H9 (cell line): ENCODE measurements at places on chromosomes 7 and 10. TPM values are rescaled to one million over a fixed set of nuclear protein-coding genes. Genes with fewer than 3 reads are reported as not detected.

- H3K27ac ChIP-seq = no peak overlapping the region
- H3K36me3 ChIP-seq = no peaks in the 10 kb centered on the region
- H3K4me3 ChIP-seq = no peak overlapping the region
These were observed 387.3 kb upstream of the MGMT start for GRCh38 chr10:129079705-129080104.

DNA sequence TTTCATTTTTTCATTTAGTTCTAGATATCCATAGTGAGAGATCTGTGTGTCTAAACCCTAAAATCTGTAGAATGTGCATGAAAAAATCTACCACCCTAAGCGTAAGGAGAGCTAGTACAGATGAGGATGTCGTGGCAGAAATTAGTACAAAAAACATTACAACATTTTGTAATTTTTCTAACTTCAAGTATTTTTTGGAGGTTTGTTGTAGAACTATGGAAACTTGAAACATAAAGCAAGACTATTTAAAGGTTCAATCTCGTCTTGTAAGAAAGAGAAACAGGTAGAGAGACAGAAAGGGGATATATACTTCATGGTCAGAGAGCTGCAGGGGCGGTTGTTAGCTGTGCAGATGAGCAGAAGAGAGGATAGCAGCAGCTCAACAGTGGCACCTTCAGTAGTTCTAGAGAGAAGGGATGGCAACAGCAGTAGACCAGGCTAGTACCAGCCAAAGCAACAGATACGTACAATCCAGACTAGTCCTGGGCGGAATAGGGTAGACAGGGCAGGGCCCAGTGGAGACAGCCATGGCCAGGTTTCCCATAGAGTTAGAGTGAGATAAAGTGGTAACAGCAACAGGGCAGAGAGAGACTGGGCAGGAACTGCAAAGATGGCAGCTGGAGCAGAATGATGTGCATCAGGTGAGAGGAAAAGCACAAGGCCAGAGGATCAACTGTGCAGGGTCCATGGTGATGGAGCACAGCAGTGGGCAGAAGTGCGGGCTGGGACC is 145.2 kb downstream of the FRMD4A start:
- DNase-seq = peak; percentile 93
- H3K36me3 ChIP-seq = no peaks in the 10 kb centered on the region
- H3K27me3 ChIP-seq = no peaks in the 10 kb centered on the region
- no peaks in the 10 kb centered on the region for H3K4me1 ChIP-seq

DNA sequence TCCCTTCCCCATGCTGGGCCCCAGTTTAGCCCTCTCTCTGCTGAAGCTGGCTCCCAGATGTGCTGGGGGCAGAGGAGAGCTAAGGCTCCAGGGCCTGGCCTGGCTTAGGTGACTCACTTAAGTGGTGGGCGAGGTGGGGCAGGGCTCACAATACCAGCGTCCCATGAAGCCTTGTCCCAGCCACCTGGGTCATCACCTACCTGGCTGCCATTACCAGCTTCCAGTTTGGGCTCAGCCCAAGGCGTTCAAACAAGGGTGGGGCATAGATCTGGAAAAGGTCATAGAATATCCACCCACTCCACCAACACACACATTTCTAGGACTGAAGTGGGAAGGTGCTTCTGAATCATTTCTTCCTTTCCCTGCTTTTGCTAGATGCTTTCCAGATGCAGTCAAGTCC is 8.3 kb downstream of the KAZALD1 start:
- H3K27ac ChIP-seq = no peak overlapping the region
- no peaks in the 10 kb centered on the region for H3K36me3 ChIP-seq
- no peaks in the 10 kb centered on the region; the same call in 1 of the 2 replicates for H3K4me1 ChIP-seq
- no peak for DNase-seq
- H3K4me3 ChIP-seq = 0 out of 3 replicates have a peak overlapping the region, but pooled peaks have one; percentile 14

DNA sequence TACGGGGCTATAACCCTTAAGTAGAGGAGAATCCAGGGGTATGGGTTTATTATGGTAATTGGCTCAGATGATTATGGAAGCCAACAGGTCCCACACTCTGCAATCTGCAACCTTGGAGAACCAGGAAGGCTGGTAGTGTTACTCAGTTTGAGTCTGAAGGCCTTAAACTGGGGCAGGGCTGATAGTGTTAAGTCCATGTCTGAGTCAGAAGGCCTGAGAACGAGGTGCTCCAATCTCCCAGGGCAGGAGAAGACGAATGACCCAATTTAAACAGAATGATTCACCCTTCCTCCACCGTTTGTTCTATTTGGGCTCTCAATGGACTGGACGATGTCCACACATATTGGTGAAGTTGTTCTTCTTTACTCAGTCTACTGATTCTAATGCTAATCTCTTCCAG is 244.5 kb upstream of the PTER start:
- H3K36me3 ChIP-seq = peaks cover 13% of the 10 kb centered on the region
- H3K4me1 ChIP-seq = peaks cover 6% of the 10 kb centered on the region; the same call in 1 of the 2 replicates
- no peak for DNase-seq

GRCh38 chr7:77587272-77587671 is 50.2 kb downstream of the PTPN12 start:
- peaks cover 55% of the 10 kb centered on the region for H3K36me3 ChIP-seq
- no peaks in the 10 kb centered on the region for H3K4me1 ChIP-seq
- no peak overlapping the region for H3K27ac ChIP-seq
- H3K4me3 ChIP-seq = no peak overlapping the region
- no peak for DNase-seq

GRCh38 chr10:17122726-17123661 is 6.6 kb downstream of the CUBN start:
- H3K27me3 ChIP-seq = no peaks in the 10 kb centered on the region
- no peak overlapping the region for H3K4me3 ChIP-seq
- H3K27ac ChIP-seq = no peak overlapping the region
- no peak for DNase-seq

GRCh38 chr7:126339813-126340212 is 912.9 kb downstream of the GRM8 start:
- H3K4me1 ChIP-seq = no peaks in the 10 kb centered on the region
- no peak for DNase-seq
- H3K27me3 ChIP-seq = no peaks in the 10 kb centered on the region
- H3K36me3 ChIP-seq = no peaks in the 10 kb centered on the region

GRCh38 chr10:119353421-119353820 is 146.1 kb downstream of the GRK5 start:
- H3K27me3 ChIP-seq = no peaks in the 10 kb centered on the region
- no peaks in the 10 kb centered on the region for H3K4me1 ChIP-seq
- H3K27ac ChIP-seq = no peak overlapping the region
- DNase-seq = no peak
- peaks cover 14% of the 10 kb centered on the region for H3K36me3 ChIP-seq

DNA sequence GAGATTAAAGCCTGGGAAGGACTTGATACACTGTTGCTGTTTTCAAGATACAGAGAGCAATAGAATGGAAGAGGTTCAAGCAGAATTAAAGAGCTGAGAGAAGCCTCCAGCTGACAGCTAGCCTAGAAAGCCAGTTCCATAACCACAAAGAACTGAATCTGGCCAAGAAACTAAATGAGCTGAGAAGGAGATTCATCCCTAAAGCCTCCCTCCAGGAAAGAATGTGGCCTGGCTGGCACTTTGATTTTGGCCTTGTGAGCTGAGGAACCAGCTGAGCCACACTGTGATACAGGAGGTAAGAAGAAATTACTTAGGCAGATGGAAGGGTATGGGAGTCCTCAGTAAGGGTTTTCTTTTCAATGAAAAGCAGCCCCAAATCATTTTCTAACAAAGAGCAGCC is 324.1 kb downstream of the PHF14 start:
- no peak overlapping the region for H3K27ac ChIP-seq
- no peaks in the 10 kb centered on the region for H3K27me3 ChIP-seq
- no peak overlapping the region for H3K4me3 ChIP-seq
- peaks cover 8% of the 10 kb centered on the region; the same call in 1 of the 2 replicates for H3K36me3 ChIP-seq

- H3K4me1 ChIP-seq = no peaks in the 10 kb centered on the region; the same call in 1 of the 2 replicates
- no peak overlapping the region for H3K27ac ChIP-seq
- no peaks in the 10 kb centered on the region for H3K36me3 ChIP-seq
- no peaks in the 10 kb centered on the region for H3K27me3 ChIP-seq
- H3K4me3 ChIP-seq = no peak overlapping the region
- peak; percentile 74 for DNase-seq
These were observed 98.6 kb upstream of the FGFR2 start for GRCh38 chr10:121696854-121697253.

- no peaks in the 10 kb centered on the region for H3K4me1 ChIP-seq
- DNase-seq = no peak
- H3K27me3 ChIP-seq = no peaks in the 10 kb centered on the region
- H3K4me3 ChIP-seq = no peak overlapping the region
These were observed 11.9 kb upstream of the PTPN12 start for GRCh38 chr7:77525231-77525630.

DNA sequence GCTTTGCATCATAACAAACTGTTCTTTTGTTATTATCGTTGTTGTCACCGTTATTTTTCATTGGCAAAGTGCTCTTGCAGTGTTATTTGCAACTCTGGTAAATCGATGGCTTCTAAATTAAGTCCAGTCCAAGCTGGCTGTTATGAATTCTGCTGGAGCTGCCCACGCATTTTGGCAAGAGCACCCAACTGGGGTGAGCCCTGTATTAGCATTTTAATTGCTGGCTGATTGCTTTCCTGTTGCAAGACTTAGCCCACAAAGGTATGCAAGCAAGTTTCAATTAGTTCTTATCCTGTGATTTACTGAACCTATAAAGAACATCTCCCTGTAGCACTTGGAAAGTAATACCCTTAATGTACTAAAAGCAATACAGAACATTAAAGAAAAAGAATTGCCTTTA is 226.8 kb downstream of the ACTR3B start:
- peaks cover 6% of the 10 kb centered on the region for H3K36me3 ChIP-seq
- H3K4me1 ChIP-seq = peaks cover 16% of the 10 kb centered on the region; the same call in 1 of the 2 replicates
- H3K27me3 ChIP-seq = no peaks in the 10 kb centered on the region

GRCh38 chr7:24939416-24939815 is 40.6 kb downstream of the OSBPL3 start:
- no peaks in the 10 kb centered on the region for H3K27me3 ChIP-seq
- DNase-seq = no peak
- H3K36me3 ChIP-seq = peaks cover 2% of the 10 kb centered on the region; the same call in 2 of the 3 replicates
- no peak overlapping the region for H3K27ac ChIP-seq

DNA sequence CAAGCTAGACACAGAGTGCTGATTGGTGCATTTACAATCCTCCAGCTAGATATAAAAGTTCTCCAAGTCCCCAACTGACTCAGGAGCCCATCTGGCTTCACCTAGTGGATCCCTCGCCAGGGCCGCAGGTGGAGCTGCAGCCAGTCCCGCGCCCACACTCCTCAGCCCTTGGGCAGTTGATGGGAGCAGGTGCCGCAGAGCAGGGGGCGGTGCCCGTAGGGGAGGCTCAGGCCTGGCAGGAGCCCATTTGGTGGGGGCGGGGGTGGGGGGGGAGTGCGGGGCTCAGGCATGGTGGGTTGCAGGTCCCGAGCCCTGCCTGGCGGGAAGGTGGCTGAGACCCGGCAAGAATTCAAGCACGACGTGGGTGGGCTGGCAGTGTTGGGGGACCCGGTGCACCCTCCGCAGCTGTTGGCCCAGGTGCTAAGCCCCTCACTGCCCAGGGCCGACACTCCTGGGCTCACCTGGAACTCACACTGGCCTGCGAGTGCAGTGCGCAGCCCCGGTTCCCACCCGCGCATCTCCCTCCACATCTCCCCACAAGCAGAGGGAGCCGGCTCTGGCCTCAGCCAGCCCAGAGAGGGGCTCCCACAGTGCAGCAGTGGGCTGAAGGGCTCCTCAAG is 101.7 kb downstream of the ZNF438 start:
- no peak overlapping the region for H3K4me3 ChIP-seq
- no peaks in the 10 kb centered on the region for H3K27me3 ChIP-seq
- peaks cover 18% of the 10 kb centered on the region for H3K36me3 ChIP-seq
- no peak for DNase-seq
- no peaks in the 10 kb centered on the region for H3K4me1 ChIP-seq

- H3K36me3 ChIP-seq = 0 out of 2 replicates have a peak, but pooled peaks cover 5% of the 10 kb centered on the region
- H3K4me1 ChIP-seq = no peaks in the 10 kb centered on the region
- no peak for DNase-seq
- H3K27ac ChIP-seq = no peak overlapping the region
- no peak overlapping the region for H3K4me3 ChIP-seq
These were observed 25.4 kb upstream of the ST8SIA6 start for GRCh38 chr10:17479822-17480221.

DNA sequence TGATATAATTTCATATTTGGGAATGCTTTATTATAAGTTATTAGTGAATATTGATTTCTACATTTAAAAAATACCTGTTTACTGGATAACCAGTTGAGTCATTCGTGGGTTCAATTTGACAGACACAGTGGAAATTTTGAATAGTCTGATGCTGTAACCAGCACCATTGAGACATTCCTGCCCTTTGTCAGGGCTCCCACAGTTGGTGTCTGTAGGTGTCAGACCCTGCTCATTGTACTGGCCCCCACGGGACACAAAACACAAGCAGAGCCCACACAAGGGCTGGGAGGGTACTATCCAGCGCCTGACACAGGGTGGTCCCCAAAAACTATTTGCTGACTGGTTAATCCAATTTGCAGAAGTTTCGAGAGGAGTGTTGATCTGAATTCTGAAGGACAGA is 35.9 kb downstream of the EEPD1 start:
- H3K27ac ChIP-seq = no peak overlapping the region
- no peaks in the 10 kb centered on the region for H3K4me1 ChIP-seq
- H3K27me3 ChIP-seq = no peaks in the 10 kb centered on the region
- no peak overlapping the region for H3K4me3 ChIP-seq

DNA sequence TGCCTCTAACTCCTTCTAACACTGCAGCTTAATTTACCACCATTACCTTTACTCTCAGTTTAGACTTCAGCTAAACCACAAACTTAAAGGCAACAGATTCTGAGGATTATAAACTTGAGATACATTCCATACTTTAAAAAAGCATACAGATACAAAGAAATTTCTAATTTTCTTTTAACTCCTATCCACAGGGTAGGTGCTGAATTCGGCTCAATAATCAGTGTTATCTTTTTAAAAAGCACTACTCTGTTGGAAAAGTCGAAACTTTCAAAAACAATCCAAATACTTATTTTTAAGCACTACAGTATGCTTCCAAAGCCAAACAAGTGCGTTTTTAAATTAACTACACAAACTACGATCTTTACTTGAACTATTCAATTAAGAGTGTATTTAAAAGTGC is 1.0 kb downstream of the SMNDC1 start:
- no peak for DNase-seq
- no peak overlapping the region for H3K27ac ChIP-seq
- H3K27me3 ChIP-seq = no peaks in the 10 kb centered on the region
- peaks cover 51% of the 10 kb centered on the region for H3K36me3 ChIP-seq

DNA sequence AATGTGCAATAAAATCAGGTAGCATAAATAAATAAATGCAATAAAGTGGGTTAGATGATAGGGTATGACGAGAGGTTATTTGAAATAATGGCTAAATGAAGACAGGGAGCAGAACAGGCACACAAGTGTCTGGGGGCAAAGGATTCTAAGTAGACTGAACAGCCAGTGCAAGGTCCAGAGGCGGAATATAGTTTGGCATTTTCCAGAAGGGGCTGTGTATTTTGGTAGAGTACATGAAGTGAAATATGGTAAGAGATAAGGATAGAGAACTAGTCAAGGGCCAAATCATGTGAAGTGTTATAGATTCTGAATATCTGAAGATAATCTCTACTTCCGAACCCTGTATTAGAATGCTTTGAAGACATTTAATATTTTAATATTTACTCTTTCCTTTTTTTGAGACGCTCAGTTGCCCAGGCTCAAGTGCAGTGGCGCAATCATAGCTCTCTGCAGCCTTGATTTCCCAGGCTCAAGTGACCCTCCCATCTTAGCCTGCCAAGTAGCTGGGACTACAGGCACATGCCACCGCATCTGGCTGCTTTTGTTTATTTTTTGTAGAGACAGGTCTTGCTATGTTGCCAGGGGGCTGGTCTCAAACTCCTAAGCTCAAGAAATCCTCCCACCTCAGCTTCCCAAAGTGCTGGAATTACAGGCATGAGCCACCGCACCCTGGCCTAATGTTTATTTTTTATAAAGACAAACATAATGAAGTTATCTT is 44.4 kb upstream of the CD36 start:
- DNase-seq = no peak
- H3K4me3 ChIP-seq = no peak overlapping the region
- no peaks in the 10 kb centered on the region for H3K4me1 ChIP-seq
- H3K27ac ChIP-seq = no peak overlapping the region

Gene ATP5MK
- 335 and 338 TPM in 2 replicates for total RNA-seq

Gene INMT
- total RNA-seq = 0.59 and 0.70 TPM in 2 replicates

Gene RAMP3
- 0.63 and 0.66 TPM in 2 replicates for total RNA-seq

Gene LRRC18
- not detected in 2 replicates for total RNA-seq
